ENCODE measurements at places on chromosomes 1 and 21.

DNA sequence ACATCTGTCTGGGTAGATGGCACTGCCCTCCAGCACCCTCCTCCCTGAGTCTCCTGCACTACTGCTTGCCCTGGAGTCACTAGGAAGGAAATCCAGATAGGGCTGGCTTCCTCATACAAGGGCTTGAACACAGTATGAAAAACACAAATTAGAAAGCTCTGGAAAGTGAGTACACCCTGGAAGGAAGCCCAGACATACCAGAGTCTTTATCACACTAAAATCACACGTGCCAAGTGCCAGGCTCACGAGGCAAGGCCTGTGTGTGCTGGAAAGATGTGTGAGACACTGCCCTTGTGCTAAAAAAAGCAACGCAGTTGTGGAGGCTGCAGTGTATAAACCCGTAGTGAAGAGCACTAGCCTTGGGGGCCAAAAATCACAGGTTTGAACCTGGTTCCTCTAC lies 28.3 kb upstream of the S100A7 start:
- no peak for DNase-seq

- no peak for DNase-seq
Measured at GRCh38 chr1:172144445-172145061, 275.9 kb upstream of the C1orf105 start.

GRCh38 chr1:167678422-167678821 lies 43.4 kb upstream of the MPZL1 start:
- no peak for DNase-seq

- DNase-seq = no peak
Measured at GRCh38 chr1:98924977-98925376, 79.7 kb downstream of the PLPPR5 start.

DNA sequence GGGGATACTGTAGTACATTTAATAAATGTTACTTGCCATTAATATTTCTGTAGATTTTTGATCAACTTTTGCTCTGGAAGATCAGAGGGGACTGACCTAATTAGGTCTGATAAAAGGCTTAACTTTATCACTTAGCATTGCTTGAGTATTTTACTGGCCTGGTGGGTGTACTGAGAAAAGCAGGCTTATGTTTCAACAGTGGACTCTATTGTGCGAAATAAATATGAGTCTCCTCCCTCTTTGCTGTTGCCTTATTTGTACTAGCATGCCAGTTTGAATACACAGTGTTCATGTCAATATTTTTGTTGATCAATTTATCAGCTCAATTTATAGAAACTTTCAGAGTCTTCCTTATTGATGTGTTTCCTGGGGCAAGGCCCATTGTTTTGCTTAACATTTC lies 49.1 kb downstream of the EBNA1BP2 start:
- no peak for DNase-seq

DNA sequence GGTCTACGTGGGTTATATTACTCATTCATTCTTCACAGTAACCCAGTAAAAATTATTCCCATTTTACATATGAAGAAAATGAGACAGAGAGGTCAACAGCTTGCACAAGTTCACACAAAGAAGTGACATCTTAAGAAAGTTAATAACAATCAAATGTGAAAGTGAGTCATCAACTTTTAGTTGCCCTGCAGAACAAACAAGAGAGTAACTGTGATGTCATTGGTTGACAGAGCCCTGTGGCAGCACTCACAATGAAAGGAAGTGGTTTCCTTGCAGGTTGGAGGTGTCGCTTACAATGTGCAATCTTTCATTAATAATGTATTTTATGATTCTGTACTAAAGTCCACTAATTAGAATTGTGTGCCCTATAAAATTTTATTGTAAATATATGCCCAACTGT lies 369.6 kb downstream of the RYR2 start:
- no peak for DNase-seq

DNA sequence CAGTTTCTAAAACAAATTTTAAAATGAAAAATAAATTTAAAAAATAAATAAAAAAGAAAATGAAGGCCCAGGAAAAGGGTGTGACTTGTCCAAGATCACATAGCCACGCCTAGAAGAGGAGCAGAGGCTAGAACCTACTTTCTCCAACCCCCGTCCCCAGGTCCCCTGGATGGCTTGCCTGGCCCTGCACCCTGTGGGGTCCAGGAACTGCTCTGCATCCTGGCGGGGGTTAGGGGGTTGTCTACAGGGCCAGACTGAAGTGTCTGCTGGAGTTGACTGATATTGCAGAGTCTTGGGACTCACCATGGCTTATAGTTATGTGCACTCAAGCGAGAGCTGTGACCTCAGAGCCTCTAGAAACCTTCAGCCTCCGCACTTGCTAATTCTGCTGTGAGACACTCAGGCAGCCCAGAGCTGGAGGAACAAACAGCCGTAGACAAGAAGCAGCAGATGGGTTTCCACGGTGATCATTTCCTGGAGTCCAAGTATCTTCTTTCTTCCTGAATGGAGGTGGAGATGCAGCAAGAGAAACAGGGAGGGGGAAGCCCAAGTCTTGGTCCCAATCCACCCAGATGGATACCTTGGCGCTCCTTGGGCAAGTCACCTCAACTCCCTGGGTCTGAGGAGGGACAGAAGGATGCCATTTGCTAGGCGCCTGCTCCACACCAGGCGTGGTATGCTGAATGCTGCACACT lies 5.2 kb upstream of the EXTL1 start:
- no peak for DNase-seq

GRCh38 chr1:78136680-78137079 lies 90.9 kb downstream of the GIPC2 start:
- no peak for DNase-seq

DNA sequence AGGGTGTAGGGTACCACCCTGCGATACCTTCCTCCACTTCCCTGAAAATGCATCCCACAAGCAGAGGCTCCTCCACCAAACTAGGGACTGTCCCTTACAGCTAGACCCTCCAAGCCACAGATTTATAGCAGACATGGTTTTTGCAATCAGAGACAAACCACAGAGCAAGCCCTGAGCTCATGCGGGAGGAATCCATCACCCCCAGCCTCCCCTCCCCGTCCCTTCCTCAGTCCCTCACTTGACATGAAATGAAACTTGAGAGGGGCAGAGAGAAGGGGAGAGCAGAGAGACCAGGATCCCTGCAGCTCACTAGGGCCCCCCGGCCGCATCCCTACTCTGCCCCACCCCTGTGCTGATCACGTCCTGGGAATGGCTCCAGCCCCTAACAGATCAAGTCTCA lies 94.9 kb downstream of the MRPL37 start:
- no peak for DNase-seq

GRCh38 chr1:94859174-94859573 lies 39.0 kb downstream of the SLC44A3 start:
- no peak for DNase-seq

GRCh38 chr21:45518742-45519141 lies 23.5 kb downstream of the SLC19A1 start:
- no peak for DNase-seq

GRCh38 chr1:215119719-215120365 lies 37.3 kb downstream of the KCNK2 start:
- DNase-seq = no peak

GRCh38 chr1:98688110-98688739 lies 26.7 kb downstream of the SNX7 start:
- no peak for DNase-seq

DNA sequence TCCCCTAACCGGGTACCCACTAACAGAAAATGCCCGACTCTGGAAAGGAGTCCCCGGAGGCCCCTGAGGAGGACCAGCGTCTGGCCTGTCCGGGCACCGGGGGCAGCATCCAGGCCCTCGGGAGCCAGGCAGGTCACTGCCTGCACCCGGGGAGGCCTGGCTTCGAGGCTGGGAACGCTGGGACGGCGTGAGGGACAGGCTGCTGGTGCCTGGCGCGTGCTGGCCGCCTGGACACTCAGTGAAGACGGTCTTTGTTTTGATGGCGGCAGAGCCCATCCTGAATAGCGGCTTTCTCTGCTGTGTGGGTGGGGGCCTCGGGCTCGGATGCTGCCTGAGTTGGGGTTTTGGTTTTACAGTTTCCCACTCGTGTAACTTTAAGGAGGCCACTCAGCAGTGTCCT lies 37.6 kb downstream of the PRKCZ start:
- no peak for DNase-seq

- DNase-seq = no peak
Measured at GRCh38 chr1:59857679-59858354, 43.1 kb downstream of the HOOK1 start.

- DNase-seq = no peak
Measured at GRCh38 chr1:218718206-218718605, 373.1 kb downstream of the TGFB2 start.

- DNase-seq = no peak
Measured at GRCh38 chr1:52976183-52977035, 49.3 kb downstream of the SCP2 start.

DNA sequence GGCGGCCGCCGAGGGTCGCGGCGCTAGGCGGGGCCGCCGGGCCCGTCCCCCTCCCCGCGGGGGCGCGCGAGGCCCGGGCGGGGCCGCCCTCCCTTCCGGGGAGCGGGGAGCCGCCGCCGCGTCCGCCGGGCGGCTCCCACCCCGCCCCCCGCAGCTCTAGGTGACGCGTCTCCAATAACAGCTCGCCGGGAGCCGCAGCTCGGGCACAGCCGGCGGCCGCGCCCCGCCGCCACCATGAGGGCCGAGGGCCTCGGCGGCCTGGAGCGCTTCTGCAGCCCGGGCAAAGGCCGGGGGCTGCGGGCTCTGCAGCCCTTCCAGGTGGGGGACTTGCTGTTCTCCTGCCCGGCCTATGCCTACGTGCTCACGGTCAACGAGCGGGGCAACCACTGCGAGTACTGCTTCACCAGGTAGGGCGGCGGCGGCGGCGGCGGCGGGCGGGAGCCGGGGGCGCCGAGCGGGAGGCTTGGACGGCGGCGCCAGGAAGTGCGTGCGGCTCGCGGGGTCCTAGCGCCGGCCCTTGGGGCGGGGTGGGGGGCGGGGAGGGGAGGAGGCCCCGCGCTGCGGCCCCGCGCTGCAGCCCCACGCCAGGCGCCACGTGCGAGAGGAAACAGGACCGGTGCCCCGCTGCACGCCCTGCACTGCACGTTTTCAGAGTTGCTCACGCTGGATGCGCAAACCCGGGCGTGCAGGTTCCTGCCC lies at the start of gene SMYD2:
Gene SMYD2, plus strand, starts transcription at position 139 of the 699 bp plus-strand sequence. Its CDS starts 96 bp downstream, at position 235.
- no peak for DNase-seq

GRCh38 chr1:59653968-59654367 lies 160.8 kb upstream of the HOOK1 start:
- no peak for DNase-seq

DNA sequence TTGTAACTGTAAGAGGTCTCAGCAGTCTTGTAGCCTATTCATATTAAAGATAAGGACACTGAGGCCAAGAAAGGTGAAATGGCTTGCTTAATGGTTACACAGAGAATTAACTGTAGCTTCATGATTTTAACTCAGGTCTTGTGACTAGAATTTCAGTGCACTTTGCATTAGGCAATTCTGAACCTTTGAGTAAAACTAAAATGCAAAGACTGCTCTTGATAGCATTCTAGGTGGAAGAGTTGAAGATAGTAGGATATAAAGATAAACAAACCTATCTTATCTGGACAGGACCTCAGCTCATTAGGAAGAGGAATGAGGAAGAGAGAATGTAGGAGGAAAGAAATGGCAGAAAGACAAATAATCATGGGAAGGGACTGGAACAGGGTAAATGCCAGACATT lies 68.6 kb upstream of the RGL1 start:
- no peak for DNase-seq

DNA sequence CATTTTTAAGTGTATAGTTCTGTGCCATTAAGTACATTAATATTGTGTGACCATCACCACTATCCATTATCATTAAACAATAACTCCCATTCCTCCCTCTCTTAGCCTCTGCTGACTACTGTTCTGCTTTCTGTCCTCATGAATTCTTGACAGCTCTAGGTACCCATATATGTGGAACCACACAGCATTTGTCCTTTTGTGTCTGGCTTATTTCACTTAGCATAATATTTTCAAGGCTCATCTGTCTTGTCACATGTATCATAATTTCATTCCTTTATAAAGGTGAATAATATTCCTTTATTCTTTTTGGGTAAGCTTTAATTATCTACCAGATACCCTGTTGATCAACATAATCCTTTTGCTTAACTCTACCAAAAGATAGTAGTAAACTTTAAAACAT lies 47.7 kb downstream of the SPEN start:
- no peak for DNase-seq

- no peak for DNase-seq
Measured at GRCh38 chr1:60753036-60753900, 329.1 kb upstream of the NFIA start.

DNA sequence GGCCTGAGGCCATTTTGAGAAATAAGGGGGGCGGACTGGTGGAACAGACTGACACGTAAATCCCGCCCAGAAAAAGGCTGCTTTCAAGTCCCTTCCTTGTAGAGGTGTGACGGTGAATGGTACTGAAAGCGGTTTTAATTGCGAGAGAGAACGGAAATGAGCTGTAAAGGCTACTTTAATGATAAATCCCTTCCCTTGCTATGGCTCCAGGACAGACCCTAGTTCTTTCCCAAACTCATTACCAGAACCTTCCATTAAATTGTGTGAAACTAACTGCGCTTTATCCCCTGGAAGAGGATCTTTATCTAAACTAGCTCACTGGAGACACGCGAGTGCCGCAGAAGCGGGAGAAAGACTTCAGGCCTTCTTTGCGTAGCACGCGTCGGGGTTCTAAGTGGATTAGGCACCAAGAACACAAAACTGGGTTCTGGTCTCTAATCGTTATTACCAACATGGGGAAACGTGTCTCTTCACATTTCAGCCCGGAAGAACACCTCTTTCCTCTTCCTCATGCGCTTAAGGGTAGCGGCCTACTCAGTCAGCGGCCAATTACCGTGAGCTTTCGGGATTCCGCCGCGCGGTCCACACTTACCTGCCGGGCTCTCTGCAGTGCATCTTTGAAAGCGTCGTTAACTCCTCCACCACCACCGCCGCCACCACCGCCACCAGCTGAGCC lies 441 bp downstream of the FUBP1 start:
- peak; percentile 39 for DNase-seq

- no peak for DNase-seq
Measured at GRCh38 chr21:39669976-39670661, 57.4 kb downstream of the B3GALT5 start.

DNA sequence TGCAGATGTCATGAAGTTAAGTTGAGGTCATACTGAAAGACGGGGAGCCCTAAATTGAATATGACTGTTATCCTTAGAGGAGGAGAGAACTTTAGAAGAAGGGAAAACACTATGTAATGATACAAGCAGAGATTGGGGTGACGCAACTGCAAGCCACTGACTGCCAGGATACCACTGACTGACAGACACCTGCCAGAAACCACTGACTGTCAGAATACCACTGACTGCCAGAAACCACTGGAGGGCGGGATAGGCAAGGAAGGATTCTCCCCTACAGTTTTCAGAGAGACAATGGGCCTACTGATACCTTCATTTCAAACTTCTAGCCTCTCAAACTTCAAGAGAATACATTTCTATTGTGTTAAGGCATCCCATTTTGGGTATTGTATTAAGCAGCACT lies 388.7 kb downstream of the USH2A start:
- peak; percentile 11 for DNase-seq

DNA sequence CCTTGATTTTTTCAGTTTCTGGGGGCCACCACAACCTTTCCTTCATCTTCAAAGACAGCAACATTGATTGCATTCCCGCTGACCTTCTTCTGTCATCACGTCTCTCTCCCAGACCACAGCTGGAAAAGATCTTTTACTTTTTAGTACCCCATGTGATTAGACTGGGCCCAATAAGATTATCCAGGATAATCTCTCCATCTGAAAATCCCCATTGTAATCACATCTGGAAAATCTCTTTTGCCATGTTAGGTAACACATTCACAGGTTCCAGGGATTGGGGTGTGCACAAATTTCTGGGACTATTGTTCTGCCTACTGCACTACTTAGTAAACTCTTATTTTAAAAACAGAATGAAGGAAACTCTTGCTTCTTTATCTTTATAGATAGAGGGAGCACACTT lies 47.1 kb upstream of the INSL5 start:
- no peak for DNase-seq

- no peak for DNase-seq
Measured at GRCh38 chr1:229897501-229897900, 169.5 kb upstream of the GALNT2 start.
